Substantia nigra (tissue), 51 donors: ENCODE measurements at places on chromosomes 1 and 21.

DNA sequence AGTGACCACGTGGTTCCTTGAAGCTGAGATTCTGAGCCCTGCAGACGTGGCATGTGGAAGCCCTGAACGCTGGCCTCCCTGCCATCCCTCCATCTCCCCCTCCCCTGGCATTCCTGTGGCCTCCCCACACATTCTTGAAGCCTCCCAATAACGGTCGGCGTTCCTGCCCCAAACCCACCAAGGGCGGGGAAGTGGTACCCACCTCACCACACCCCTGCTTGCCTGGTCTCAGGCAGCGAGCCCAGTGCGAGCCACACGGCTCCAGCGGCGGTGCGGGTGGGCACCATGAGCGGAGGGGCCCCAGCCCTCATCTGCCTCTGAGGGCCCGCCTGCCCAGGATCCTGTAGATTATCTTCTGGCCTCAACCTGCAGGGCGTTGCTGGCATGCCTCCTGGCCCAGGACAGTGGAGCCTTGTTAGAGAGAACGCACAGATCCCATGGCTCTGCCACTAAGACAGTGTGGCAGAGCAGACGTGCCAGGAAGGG, 20.6 kb upstream of the PRELP start:
- DNase-seq: no peak

- DNase-seq: no peak
Measured at GRCh38 chr1:175182201-175182746, 10.3 kb downstream of the KIAA0040 start.

DNA sequence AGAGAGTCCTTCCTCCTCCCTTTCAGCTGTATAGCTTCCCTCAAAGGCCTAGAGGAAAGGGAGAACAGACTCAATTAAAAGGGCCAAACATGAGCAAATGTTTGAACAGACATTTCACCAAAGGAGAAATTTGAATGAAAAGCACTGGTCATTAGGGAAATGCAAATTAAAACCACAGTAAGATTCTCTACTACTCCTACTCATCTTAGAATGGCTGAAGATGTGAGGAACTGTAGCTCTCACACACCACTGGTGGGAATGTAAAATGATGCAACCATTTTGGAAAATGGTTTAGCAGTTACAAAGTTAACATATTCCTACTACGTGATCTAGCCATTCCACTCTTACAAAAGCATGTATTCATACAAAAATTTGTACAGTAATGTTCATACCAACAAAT, 253.0 kb upstream of the HOOK1 start:
- no peak for DNase-seq

GRCh38 chr1:87449348-87449963, 120.8 kb downstream of the LMO4 start:
- no peak for DNase-seq

- DNase-seq: no peak
Measured at GRCh38 chr1:70895531-70895930, 152.1 kb downstream of the PTGER3 start.

DNA sequence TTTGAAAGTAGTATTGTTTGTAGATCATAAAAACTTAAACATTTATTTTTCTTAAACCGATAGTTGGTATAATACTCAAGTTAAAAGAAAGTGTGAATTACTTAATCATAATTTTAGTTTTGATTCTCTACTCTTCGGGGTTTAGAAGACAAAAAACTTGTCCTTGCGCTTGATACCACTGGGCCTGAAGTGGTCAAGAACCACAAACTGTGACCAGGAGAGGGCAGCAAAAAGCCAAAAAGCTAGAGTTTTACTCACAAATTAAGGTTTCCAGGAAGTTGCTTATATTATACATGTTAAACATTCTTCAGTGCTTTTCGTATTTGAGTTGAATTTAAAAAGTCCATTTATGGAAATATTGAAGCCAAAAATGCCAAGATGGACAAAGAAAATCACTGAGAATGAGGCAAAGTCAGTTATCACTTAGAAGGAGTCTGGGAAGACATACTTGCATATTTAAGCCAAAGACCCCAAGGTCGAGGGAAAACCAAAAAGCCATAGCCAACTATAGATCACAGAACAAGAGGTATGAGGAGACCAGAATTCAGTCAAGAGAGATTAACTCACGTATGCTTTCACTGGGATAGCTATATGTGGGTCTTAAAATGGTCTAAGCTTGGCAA, 34.2 kb downstream of the EFCAB7 start:
- DNase-seq: no peak

DNA sequence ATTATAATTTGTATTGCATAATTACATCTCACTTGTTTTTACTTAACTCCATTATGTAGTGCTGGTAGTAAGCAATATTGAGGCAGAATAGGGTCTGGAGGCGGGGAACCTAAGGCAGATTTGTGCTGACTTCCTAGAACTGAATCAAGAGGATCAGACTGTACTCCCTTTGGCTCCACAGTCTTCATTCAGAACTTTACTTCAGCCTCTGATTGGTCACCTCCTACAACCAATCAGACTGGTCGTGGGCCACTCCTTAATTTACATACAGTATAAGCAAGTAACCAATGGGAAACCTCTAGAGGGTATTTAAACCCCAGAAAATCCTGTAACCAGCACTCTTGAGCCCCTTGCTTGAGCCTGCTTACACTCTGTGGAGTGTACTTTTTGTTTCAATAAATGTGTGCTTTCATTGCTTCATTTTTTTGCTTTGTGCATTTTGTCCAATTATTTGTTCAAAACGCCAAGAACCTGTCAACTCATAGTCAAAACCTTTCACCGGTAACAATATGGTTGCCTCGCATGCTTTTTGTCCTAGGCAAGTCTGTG, 31.6 kb downstream of the ZBTB8OS start:
- DNase-seq: no peak

DNA sequence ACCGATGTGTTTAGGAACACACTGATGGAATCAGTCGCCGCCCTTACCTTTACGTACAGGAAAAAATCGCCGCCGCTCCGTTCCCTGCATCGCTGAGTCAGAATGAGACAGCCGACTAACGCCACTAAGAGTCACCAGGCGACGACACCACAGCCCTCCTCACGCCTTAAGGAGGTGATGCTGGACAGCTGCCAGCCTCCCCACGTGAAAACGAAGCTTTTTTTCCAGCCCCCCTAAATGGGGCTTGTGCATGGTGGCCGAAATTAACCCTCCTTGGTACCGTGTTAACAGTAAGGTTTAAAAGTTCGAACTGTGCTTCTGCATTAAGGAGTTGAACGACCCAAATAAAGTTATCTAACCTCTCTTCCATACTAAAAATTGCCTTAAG, 511 bp downstream of the DNTTIP2 start:
- DNase-seq: peak; percentile 13

DNA sequence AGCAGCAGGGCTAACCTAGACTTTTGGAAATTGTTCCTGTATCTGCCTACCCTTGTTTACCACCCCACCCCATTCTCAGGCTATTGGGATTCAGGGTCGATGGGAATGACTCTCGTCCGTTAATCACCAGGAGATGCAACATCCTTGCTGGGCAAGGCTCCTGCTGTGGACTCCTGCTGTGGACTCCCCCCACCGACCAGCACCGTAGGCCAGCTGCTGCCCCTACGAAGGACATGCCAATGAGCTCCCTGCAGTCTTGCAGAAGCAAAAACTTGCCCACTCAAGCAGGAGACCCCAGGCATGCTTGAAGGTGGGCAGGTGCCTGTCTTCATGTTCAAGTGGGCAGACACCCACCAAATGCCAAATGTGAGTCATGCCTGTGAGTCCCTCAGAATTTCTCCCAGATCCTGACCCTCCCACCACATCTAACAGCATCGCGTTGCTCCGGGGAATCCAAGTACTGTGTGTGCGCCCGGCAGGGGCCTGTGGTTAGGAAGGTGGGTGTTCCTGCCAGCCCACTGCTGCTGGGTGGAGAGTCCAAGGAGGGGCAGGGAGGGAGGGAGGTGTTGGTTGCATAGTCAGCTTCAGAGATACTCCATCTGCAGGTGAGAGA, 41.7 kb upstream of the SOX13 start:
- no peak for DNase-seq

- no peak for DNase-seq
Measured at GRCh38 chr21:15071009-15071408, 6.2 kb upstream of the NRIP1 start.

DNA sequence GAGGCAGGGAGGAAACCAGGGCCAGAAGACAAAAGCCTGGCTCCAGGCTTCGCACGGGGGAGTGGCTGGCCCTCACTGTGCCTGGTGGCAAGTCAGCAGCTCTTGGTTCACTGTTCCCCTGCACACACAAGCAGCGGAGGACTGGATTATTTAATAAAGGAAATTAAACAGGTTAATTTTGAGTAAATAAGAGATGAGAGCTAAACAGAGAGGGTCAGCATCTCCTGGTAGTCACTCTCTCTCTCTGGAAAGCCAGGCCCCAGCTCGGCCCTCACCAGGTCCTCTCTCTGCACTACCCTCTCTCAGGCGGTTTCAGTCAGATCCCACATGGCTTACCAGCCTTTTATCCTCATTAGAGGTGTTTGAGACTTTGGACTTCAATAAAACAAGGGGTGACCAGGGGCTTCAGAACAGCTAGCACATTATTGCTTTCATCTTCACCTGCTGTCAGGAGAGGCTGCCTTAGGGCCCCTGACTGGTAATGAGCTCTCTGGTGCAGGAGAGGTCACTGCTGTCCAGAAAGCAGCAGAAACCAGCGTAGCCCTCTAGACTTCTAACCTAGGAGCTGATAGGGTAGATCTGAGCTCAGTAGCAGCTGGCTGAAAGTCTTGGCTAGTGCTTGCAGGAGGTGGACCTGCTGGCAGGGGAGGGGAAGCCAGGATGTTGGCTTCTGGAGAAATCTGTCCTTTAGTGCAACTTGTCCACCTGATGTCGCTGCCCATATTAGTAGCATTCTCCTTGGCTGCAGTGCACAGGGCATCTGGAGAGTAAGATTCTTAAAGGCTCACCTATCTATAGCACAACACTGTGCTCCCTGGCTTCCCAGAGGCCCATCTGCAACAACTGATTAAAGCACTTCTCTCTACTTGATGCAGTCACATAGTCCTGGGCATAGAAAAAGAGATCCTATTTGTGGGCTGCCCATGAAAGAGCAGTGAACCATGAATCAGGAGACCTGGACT, 45.9 kb downstream of the SYT6 start:
- no peak for DNase-seq

GRCh38 chr1:61853583-61853982, 111.3 kb downstream of the PATJ start:
- DNase-seq: no peak

DNA sequence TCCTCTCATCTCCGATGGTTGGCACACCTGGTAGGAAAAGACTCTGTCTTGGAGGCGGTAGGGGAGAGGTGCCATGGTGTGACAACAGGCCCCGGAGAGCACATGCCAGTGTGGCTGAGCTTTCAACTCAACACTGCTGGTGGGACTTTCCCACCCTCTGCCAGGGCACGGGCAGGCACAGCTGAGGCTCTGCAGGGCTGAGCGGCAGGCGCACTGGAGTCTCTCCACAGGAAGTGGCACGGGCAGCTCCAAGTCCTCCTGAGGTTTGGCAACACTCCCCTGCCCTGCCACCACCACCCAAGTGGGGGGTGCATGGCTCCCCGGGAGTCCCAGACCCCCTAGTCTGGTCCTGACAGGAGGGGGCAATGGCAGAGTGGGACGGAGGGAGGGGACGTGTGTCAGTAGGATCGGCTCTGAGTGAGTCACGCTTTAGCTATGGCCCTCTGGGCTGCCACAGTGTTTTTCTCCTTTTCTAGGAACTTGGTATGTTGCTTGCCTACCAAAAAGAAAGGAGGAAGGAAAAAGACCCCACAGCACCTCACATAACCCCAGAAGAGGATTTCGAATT, 27.3 kb upstream of the EVA1B start:
- DNase-seq: no peak

GRCh38 chr21:41136286-41136685, 31.7 kb upstream of the BACE2 start:
- DNase-seq: no peak

DNA sequence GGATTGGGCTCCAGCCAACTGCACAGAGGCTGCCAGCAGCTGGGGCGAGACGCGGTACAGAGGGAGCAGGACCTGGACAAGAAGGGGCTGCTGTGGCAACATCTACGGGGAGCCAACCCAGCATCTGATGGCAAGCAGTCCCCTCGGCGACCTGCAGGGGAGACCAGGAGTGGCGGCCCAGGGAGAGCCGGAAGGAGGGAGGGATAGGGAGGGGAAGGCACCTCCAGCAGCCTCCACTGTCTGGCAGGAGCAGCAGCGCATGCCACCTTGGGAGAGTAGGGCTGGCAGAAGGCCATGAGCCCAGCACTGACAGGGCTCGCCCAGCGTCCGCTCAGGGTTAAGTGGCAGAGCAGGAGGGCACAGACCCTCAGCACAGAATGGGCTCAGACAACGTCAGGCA, 17.3 kb downstream of the CHD5 start:
- no peak for DNase-seq

GRCh38 chr1:17531682-17532487, 7.6 kb upstream of the ARHGEF10L start:
- peak; percentile 92 for DNase-seq

GRCh38 chr1:61253059-61253735, 170.8 kb downstream of the NFIA start:
- no peak for DNase-seq

DNA sequence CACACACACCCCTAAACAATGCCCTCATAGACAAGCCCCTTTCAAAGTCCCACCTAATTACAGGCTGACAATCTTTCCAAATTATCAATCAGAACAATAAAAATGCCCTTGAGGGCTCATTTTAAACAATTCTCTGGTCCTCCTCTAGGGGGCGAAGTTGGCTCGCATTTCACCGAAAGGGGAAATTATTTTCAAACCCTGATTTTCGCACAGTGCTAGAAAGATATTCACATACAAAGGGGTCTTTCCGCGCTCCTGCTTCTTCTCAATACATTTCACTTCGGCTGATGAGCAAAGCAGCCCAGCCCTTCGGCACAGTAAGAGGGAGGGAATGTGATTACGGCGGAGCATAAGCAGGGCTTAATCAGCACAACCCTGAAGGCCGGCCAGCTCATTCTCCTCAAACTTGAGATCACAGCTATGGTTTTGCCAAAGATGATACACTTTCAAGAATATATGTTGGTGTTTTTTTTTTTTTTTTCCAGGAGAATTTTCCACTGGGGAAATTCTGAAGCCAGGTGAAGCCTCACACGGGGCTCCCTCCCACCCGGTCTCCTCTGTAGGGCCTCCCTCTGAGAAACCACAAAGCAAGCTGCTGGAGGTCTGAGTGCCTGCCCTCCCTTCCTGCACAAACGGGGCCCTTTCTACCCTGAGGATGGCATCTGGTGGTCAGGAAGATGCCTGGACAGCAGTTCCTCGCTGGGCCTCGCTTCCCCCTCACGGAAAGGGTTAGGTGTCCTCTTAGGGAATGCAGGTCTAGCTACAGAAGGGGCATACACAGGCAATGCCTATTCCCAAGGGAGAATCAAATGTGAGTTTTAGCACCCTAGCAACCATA, 66.9 kb downstream of the GNG12 start:
- no peak for DNase-seq

DNA sequence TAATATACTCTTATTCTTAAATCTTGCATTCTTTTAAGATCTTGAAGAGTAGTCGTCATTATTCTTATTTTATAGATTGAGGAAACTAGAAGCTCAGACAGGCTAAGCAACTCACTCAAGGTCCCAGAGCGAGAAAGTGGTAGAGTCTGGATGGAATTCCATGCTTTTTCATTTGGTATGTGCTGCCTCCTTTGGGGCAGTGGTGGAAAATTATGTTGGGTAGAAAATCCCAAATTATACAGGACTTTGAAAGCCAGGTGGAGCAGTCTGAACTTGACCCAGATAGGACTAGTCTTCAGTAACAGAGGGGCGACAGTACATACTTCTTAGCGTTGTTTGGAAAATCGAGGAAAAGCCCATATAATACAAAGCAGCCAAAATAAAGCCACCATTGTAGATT, 205.6 kb downstream of the ATG4C start:
- no peak for DNase-seq
